ENCODE measurements at places on chromosomes 1 and 21. TPM values are rescaled to one million over a fixed set of nuclear protein-coding genes. Genes with fewer than 3 reads are reported as not detected.

Gene KCND3
- total RNA-seq: 12.6 TPM

Gene SERTAD4
- total RNA-seq: 9.2 TPM

Gene FCER1A
- 3.2 TPM for total RNA-seq

GRCh38 chr1:26697431-26697977 is 1.7 kb downstream of the ARID1A start:
- peak; percentile 74 for DNase-seq
- peak overlapping the region; percentile 65 for H3K4me3 ChIP-seq
- peak overlapping the region; percentile 90 for H3K27ac ChIP-seq
- H3K27me3 ChIP-seq: no peaks in the 10 kb centered on the region

DNA sequence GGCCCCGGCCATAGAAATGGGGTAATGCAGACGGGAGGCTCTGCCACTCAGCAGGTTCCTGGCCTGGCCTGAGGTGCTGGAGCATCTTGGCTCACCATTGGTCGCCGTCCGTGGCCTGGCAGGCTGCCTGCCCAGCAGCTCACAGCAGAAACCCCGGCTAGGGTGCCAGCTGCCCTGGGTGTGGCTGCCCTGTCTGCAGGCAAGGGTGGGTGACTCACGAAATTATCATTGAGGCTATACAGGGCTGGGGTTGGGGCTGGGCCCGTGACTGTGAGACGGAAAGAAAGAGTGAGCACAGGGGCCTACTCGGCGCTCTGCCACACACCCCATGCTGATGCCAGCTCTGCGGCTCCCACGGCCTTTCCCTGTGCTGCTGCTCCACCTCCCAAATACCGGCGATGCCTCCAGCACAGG is 8.0 kb upstream of the PKP1 start:
- H3K27ac ChIP-seq: no peak overlapping the region
- no peaks in the 10 kb centered on the region for H3K4me1 ChIP-seq
- H3K27me3 ChIP-seq: no peaks in the 10 kb centered on the region
- no peak overlapping the region for H3K4me3 ChIP-seq
- H3K36me3 ChIP-seq: no peaks in the 10 kb centered on the region

- no peaks in the 10 kb centered on the region for H3K4me1 ChIP-seq
- no peaks in the 10 kb centered on the region for H3K27me3 ChIP-seq
- no peak overlapping the region for H3K4me3 ChIP-seq
- no peak overlapping the region for H3K27ac ChIP-seq
These were observed 45.1 kb downstream of the RGSL1 start for GRCh38 chr1:182495002-182495401.

DNA sequence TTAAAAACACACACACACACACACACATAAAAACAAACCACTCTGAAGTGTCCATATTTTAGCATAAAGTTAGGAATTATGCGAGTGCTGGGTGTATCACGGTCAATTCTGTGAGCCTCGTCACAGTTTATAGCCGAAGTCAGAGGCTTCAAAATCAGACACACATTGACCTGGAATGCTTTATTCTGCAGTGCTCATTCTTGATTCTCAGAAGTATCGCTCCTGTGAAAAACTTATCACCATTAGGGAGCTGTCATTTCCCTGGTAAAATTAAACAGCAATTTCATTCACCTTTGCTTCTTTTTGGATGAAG is 8.7 kb upstream of the IRF2BP2 start:
- H3K4me3 ChIP-seq: no peak overlapping the region
- no peak for DNase-seq
- no peaks in the 10 kb centered on the region for H3K27me3 ChIP-seq
- peak overlapping the region; percentile 55 for H3K27ac ChIP-seq
- H3K36me3 ChIP-seq: no peaks in the 10 kb centered on the region

DNA sequence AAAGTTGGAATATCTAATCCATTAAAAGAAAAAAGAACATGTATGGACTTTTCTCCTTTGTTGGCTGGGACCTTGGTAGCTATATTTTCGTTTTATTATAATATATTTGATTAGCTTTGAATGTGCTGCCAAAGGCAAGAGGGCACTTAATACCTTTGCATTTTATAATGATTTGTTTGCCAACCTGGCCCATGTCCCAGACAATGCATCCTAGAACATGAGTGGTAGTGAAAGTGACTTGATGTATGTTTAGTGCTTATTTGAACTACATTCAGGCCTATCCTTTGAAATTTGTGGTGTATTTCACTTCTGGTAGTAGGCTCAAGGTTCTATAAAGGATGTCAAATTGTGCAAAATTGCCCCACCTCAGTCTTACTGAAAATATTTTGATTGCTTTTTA is 25.9 kb downstream of the CACHD1 start:
- H3K27me3 ChIP-seq: no peaks in the 10 kb centered on the region
- no peaks in the 10 kb centered on the region for H3K36me3 ChIP-seq
- no peak for DNase-seq

DNA sequence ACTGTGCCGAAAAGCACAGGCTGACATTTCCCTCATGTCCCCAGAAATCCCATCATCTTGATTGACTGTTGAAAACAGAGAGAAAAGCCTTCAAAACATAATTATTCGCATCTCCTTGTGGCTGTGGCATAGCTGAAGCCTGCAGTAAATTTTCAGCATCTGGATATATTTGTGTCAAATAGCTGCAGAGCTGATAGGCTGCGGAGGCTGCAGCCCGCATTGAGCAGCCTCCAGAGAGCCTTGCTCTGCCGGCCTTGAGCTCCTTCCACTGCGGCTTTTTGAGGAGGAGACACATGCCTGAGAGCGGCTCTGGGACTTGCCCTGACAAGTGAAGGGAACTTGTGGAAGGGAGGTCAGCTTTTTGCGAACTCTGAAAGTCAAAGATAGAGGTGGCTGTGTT is 144.7 kb downstream of the RYR2 start:
- no peaks in the 10 kb centered on the region for H3K4me1 ChIP-seq
- H3K27ac ChIP-seq: no peak overlapping the region
- H3K27me3 ChIP-seq: no peaks in the 10 kb centered on the region
- no peak overlapping the region for H3K4me3 ChIP-seq

DNA sequence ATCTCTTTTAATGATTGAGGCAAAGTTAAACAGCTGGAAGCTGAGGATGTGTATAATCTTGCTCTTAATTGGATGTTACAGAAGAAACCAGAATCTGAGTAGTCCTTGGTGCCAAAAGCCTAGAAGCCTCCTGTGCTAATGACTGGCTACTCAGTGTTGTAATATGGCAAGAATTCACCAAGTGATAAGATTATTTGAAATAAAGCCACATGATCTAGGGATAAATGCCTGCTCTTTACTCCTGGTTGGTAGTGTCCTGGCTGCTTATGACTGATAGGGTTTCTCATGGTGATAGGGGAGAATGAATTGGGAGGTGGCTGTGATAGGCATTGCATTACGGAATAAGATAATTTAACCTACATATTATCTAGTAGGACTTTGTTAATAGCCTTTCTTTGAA is 13.6 kb upstream of the MAB21L3 start:
- H3K27ac ChIP-seq: no peak overlapping the region
- H3K4me3 ChIP-seq: no peak overlapping the region
- no peaks in the 10 kb centered on the region for H3K27me3 ChIP-seq
- no peak for DNase-seq
- H3K4me1 ChIP-seq: no peaks in the 10 kb centered on the region
- H3K36me3 ChIP-seq: no peaks in the 10 kb centered on the region

DNA sequence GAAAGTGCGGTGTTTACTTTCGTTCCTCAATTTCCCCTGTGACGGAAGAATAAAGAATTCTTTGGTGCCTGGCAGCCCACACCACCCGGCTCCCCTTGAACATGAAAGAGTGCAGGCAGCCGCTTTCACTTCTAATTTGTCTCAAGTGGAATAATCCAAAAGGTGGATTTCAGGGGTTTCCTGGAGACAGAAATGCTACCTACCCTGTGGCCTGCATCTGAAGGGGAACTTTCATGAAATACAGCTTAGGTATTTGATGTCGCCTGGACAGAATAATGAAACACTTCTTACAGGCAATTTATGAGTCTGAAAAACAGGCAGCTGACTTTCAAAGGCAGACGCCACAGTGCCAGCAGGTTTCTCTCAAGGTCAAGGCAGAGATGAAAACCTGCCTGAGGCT is 169.5 kb upstream of the USP24 start:
- peak; percentile 50 for DNase-seq
- no peaks in the 10 kb centered on the region for H3K27me3 ChIP-seq
- H3K4me3 ChIP-seq: no peak overlapping the region
- H3K4me1 ChIP-seq: no peaks in the 10 kb centered on the region

GRCh38 chr1:94180650-94181049 is 56.7 kb downstream of the ARHGAP29 start:
- no peak for DNase-seq
- H3K4me1 ChIP-seq: no peaks in the 10 kb centered on the region
- H3K4me3 ChIP-seq: no peak overlapping the region

- H3K4me3 ChIP-seq: no peak overlapping the region
- H3K36me3 ChIP-seq: peaks cover 4% of the 10 kb centered on the region
- no peaks in the 10 kb centered on the region for H3K4me1 ChIP-seq
- no peak overlapping the region for H3K27ac ChIP-seq
- H3K27me3 ChIP-seq: no peaks in the 10 kb centered on the region
These were observed 52.2 kb upstream of the KDM4A start for GRCh38 chr1:43597721-43598120.

DNA sequence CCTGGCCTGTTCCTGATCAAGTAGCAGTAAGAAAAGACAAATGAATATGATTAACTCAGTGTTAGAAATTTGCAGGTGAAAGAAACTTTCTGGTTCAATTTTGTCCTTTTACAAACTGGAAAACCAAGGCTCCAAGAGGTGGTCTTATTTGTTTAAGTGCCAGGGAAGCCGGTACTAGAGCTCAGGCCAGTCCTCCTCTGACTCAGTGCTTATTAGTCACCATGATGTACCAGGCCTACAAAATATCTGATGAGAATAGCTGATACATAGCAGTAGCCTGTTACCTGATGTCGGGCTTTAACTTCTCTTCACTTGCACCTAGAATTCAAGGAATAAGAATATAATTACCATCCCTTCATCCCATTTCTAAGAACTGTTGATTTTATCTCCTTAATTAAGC is 394.8 kb downstream of the LMX1A start:
- no peaks in the 10 kb centered on the region for H3K27me3 ChIP-seq
- no peak overlapping the region for H3K4me3 ChIP-seq
- DNase-seq: no peak
- no peak overlapping the region for H3K27ac ChIP-seq
- H3K36me3 ChIP-seq: no peaks in the 10 kb centered on the region

Data from kidney (tissue), 22 donors.